Naive thymus-derived CD8-positive, alpha-beta T cell (primary cell): ENCODE measurements at places on chromosomes 12 and 14.
A peak's percentile ranks its signal among the peaks of the same experiment; 100 is the strongest.

DNA sequence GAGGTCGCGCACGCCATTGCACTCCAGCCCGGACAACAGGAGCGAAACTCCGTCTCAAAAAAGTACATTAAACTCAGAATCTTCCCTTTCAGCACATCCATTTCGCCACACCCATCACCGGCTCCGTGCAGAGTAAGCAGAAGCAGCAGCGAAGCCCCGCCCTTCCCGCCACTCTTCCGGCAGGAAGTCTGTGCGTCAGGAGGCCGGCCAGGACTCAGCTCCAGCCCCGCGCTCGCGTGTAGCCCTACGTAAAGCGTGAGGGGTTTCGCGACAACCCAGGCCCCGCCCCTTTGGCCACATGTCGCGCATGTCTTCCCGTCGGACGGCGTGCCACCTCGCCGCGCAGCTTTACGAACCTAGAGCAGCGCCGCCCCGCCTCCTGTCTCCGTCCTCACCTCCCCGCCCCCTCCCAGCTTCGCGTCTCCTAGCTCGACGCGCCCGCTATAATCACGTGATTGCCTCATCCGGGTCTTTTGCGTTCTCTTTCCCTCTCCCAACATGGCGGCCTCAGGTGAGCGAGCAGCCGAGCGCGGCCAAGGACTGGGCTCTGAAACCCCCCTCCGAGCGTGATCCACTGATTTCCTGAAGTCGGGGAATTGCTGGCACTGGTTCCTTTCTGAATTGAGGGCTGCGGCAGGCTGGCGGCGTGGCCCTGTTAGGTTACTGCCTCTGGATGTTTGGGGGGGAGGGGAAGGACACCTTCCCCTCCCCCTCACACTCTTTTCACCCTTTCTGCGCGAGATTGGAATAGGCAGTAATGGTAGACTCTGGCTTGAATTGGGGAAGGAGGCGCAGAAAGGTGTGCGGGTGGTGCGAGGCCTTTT lies at the start of gene EIF4B:
EIF4B (plus strand) TSS at position 471 of the 824 bp plus-strand sequence; CDS start at position 499, 28 bp downstream.
- peak; percentile 99 for DNase-seq

GRCh38 chr12:42683933-42684801 lies 94.6 kb upstream of the PRICKLE1 start:
- DNase-seq, result no peak

DNA sequence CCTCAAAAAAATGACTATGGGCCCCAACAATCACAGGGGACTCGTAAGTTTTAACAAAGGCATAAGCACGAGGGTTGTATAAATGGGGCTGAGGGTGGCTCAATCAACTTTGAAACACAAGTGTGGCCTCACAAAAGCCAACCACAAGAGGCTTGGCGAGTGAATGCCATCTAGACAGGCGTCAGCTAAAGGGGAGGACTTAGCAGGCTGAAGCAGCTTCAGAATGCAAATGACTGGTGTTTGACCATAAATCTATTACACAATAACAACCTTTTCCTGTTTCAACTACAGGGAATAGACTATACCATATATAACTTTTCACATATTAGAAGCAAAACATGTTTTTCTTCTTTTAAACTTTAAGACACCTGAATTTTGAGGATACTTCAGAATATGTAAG lies 777.9 kb downstream of the FSCB start:
- DNase-seq, result no peak

DNA sequence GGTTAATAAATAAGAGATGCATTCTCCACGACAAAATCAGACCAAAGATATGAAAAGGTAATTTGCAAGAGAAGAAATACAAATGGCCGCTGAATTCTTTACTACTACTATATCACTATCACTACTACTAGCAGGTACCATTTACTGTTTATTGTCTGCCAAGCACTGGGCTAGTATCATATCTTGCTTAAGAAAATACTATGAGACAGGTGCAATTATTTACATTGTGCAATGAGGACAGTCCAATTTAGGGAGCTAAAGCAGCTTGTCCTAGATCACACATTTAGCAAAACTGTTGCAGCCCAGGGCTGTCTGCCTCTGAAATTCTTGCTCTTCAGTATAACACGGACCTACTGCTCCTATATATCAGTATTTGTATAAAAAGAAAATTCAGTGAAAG lies 52.8 kb downstream of the CRADD start:
- DNase-seq, result no peak

GRCh38 chr12:7303230-7303629 lies 642 bp upstream of the ACSM4 start:
- no peak for DNase-seq

- DNase-seq, result no peak
Observed at GRCh38 chr14:74478996-74479635, 14.0 kb downstream of the NPC2 start.

DNA sequence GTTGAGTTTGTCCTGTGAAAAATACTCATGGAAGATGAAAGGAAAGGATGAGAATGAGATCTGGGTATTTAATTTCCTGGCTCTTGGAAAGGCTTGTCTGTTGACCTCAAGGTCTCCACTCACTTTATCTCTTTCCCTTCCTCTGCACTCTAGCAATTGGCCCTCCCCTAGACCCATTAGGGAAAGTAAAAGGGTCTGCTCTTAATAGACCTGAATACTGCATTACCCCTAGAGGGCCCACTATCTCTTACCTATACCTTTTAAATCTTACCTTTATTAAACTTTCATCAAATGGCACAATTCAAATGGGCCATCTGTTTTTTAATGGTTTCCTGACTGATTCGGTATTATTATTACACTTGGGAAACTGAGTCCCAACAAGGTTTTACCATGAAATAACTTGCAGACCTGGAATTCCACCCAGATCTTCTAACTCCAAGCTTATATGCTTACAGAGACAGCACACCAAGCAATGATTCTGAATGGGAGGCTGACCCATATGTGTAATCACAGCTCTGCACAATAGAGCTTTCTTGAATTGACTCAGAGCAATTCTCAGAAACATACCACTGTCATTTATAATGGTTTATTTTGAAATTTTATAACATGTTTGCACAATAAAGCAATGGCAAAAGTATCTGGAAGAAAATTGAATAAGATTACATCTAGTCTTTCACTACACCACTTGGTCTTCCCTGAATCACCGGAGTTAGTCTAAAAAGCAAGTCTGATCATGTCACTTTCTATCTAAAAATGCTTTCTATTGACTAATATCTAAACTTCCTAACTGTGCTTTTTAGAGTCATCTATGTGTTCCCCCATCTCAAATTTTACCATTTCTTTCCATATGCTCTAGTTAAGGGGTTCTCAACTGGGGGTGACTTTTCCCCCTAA lies 618.5 kb downstream of the NRXN3 start:
- DNase-seq, result no peak

DNA sequence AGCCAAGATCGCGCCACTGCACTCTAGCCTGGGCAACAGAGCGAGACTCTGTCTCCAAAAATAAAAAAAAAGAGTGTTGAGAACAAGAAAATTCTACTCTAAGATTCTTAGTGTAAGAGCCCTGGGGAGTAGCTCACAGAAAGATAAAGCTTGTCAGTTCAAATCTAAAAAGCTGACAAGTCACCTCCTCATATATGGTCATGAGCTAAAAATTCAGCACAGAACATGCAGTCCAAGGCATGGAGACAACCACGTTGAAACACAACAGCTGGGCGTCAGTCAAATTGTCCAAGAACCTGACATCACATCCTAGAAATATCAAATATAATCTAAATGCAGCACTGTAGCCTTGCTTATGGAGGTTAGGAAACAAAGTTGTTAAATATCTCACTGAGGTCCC lies 47.8 kb downstream of the CLIP1 start:
- no peak for DNase-seq

DNA sequence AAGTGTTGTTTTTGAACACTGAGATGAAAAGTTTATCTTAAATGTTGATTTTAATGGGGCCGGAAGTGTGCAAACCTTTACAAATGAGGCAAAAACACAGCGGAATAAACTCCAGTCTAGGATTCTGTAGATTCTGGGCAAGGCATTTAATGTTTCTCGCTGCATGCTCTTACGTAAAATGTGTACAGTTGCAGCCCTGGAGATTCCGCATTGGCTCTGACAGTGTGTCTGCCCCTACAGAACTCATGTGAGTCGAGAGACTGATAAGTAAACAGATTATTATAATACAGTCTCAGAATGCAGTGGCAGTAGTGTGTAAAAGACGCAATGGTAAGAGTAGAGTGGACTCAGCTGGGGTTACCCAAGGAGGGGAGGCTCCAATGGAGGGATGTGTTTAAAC lies 33.6 kb downstream of the LRRK2 start:
- no peak for DNase-seq

DNA sequence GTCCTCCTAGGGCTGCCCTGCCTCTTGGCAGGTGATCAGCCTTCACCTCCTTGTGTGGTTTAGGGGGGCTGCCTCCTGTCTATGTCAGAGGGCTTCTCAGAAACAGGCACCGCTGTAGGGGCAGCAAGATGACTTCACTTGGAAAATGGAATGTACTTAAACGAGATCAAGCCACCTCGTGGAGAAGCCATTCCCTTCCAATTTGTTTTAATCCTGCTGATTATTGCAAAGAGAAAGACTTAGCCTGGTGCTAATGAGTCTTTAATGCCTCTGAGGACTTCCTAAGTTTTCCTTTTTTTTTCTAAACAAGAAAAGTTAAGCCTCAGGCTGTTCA lies 62.3 kb upstream of the RFLNA start:
- DNase-seq, result no peak

- DNase-seq, result no peak
Observed at GRCh38 chr14:102971836-102972606, 49.6 kb downstream of the AMN start.

DNA sequence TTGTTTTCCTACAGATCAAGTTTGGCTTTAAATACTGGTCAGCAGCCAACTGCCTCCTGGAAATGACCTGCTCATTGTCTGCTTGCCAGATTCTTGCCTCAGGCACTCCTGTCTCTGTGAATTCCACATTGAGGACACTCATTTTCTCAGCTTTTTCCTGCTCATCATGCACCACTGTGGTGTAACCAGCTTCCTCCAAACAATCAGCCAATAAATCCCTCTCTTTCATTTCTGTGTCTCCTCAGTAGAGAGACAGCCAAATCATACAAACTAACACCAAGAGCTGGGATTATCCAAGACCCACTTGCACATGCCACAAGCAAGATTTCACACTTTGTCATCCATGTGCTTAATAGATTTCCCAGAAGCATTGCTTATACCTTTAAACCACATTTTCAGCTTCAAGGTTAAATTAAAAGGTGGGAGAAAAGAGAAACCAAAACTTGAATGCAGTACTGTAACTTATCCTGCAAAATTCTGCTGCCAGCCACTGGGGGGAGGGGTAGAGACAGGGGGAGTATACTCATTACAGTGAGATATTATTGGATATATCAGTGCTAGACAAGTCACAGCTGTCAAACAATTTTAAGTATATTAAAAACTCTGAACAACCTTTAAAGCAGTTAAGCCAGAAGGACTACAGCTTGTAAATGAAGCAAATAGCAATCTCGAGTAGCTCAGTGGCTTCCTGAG lies 105.0 kb downstream of the PPP2R5E start:
- peak; percentile 21 for DNase-seq

- peak; percentile 43 for DNase-seq
Observed at GRCh38 chr14:61438860-61439765, 117.7 kb downstream of the PRKCH start.

- peak; percentile 43 for DNase-seq
Observed at GRCh38 chr12:15532364-15532977, 210.2 kb downstream of the PTPRO start.

GRCh38 chr12:77435446-77436091 lies 370.2 kb upstream of the E2F7 start:
- DNase-seq, result no peak

DNA sequence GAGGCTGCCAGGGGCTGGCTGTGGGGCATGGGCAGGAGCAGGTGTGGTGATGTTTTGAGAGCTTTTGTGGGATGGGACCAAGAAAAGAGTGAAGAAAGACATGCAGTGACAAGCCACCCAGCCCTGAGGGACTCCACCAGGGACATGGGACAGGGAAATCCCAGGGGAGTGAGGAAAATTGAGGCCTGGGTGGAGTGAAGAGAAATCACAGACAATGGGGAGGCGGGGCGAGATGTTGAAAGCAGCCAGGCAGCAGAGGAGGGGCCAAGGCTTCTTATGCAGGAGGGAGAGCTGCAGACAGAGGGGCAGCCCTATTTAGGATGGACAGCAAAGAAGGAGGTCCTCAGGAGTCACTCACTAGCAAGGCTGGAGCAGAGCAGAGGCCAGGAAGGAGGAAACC lies 4.2 kb upstream of the KRT1 start:
- no peak for DNase-seq

- no peak for DNase-seq
Observed at GRCh38 chr12:83841620-83842019, 1071.0 kb downstream of the SLC6A15 start.

- no peak for DNase-seq
Observed at GRCh38 chr12:105025890-105026289, 39.8 kb downstream of the NOPCHAP1 start.

DNA sequence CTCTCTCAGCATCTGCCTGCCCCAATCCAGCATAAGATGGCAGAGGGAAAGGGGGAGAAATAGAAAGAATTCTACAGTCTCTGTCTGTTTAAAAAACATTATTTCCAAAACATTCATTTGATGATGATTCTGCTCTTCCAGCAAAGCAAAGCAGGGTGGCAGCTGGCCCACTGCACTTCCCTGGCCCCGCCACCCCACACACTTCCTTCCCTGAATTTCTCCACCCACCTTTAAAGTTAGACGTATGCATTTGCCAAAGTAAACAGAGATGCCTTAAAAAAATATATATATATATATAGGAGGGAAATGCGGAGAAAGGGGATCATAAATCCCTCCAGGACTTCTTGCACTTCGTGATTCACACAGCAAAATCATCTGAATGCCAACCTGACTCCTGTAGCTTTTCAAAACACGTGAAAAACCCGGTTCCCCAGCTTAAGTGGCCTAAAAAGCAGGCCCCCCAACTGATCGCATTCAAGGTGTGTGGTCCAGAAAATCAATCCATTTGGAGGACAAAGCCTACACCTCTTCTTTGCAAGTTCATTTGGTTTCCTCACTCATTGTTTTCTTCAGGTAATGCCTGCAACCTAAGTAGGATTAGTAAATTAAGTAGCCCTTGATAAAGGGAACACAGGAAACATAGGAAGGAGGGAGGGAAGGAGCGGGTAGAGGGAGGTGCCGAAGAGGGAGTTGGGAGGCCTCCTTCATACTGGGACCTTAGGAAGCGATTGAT lies 68.8 kb downstream of the LLPH start:
- no peak for DNase-seq

GRCh38 chr12:80059875-80060274 lies 39.5 kb upstream of the OTOGL start:
- DNase-seq, result no peak

DNA sequence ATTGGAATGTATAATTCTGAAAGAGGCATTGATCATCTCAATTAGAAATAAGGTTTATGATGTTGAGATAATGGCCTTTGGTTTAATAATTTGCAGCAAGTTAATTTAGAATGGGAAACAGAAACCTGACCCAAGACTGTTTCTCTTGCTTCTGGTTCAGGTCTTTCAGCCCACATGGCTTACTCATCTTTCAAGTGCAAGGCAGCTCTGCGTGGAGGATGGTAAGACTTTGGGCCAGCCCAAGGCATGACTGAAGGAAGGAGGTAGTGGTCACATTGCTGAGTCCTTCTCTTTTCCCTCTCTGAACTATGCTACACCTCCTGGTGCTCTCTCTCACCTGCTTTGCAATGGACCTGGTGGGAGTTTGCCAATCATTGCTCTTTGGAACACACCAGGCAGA lies 98.7 kb downstream of the CAND1 start:
- no peak for DNase-seq
